ENCODE measurements at places on chromosomes 7 and 10.

- peak; percentile 63 for DNase-seq
These were observed 55.1 kb downstream of the CYCS start for GRCh38 chr7:25069900-25070443.

DNA sequence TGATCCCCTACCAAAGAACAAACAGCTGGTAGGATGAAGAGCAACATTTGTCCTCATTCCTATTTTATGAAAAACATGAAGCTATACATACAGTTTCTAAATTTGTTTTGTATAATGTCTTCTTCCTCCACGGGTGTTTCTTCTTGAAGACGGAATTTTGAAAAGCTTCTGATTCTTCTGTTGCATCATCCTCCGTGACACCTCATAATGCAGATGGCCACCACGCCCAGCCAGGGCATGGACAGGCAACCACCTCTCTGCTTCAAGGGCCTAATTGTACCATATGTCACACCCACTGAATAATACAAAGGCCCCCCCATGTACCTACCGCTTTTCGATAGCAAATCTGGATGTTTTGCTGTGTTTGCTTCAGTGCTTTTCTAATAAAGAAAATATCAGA lies at the start of gene SUN3:
TSS of gene SUN3 (minus strand) at position 170 of the 400 bp plus-strand sequence. CDS start at position 1, 169 bp downstream.
- DNase-seq = no peak

DNA sequence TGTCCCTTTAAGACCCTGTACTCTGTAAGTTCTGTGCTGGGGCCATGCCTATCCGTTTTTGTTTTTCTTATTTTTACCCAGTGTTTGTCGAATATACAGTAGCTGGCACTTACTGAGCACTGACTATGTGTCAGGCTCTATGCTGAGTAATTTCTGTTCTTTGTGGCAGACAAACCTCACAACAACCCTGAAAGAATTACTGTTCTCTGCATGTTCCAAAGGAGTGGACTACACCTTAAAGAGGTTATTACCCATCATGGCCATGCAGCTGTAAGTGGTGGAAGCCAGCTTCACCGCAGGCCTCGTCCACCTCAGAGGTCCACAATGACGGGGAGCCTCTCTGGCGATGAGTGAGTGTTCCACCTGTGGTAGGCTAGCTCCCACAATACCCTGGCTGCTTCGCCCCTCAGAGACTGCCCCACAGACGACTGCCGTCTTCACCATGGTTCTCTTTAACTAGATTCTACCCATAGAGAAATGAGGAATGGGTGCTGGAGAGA lies 30.1 kb upstream of the RBM20 start:
- DNase-seq = no peak

- no peak for DNase-seq
These were observed 444.2 kb upstream of the C7orf33 start for GRCh38 chr7:148146346-148146745.

GRCh38 chr10:120997313-120997712 lies 146.2 kb downstream of the WDR11 start:
- no peak for DNase-seq

- no peak for DNase-seq
These were observed 27.1 kb upstream of the CSGALNACT2 start for GRCh38 chr10:43111101-43111500.

DNA sequence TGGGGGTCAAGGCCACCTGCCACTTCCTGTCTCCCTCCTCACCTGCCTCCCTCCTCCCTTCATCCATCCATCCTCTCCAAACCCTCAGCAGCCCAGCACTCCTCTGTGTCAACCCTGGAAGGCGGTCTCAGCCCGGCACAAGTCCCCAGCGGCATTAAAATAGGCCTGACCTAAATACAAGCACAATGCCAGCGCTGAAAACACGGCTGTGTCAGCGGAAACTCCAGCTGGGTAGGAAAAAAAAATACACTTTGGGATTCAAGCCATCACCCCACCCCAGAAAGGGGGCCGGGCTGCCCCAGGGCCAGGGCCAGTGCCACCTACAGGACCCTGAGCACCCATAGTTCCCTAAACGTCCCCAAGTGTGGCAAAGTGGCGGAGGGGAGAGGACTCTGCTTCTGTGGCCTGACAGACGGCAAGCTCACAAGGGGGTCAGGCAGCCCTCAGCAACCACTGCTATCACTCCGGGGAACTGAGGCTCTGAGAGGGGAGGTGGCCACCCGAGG lies 22.7 kb upstream of the GTF2IRD1 start:
- no peak for DNase-seq

- DNase-seq = no peak
These were observed 10.6 kb downstream of the HACD1 start for GRCh38 chr10:17606547-17607040.

GRCh38 chr10:95308389-95309302 lies 17.8 kb upstream of the PDLIM1 start:
- DNase-seq = no peak

- no peak for DNase-seq
These were observed 223.7 kb downstream of the SNX10 start for GRCh38 chr7:26515314-26515842.

GRCh38 chr10:31647861-31648260 lies 280.8 kb downstream of the ARHGAP12 start:
- no peak for DNase-seq

GRCh38 chr10:74300666-74301065 lies 149.6 kb downstream of the ADK start:
- DNase-seq = no peak

- DNase-seq = peak; percentile 31
These were observed 1.9 kb downstream of the TTYH3 start for GRCh38 chr7:2633538-2634266.

DNA sequence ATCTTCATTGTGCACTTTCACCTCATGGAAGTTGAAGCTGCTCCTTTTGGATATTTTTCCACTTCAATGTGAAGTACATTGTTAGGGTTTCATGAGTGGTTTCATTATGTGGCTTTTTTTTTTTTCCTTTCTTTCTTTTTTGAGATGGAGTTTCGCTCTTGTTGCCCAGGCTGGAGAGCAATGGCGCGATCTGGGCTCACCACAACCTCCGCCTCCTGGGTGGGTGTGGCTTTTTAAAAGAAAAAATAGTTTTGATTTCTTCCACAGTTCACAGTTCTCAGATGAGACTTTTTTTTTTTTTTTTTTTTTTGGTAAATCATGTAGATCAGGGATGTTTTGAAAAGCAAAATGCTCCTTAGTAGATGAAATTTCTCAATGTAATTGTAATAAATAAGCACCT lies 652.3 kb upstream of the ANKRD30A start:
- DNase-seq = no peak

DNA sequence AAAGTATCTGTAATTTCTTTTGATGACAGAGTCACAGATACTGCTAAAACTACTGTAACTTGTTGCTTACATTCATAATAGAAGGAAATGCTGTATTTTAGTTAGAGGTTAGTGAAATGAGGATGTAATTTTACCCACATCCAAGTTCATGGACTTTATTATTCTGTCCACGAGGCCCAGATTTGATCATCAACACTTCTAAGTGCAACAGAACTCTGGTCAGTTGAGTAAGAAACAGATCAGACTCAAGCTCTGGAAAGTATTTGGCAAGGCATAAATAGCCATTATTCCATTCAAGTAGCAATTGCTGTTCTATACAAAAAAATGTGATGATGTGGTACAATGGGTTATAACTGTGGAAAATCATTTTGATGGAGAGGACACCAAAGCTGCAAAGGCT lies 22.3 kb downstream of the ACADSB start:
- DNase-seq = no peak

GRCh38 chr10:130360826-130361311 lies 224.7 kb downstream of the GLRX3 start:
- no peak for DNase-seq

DNA sequence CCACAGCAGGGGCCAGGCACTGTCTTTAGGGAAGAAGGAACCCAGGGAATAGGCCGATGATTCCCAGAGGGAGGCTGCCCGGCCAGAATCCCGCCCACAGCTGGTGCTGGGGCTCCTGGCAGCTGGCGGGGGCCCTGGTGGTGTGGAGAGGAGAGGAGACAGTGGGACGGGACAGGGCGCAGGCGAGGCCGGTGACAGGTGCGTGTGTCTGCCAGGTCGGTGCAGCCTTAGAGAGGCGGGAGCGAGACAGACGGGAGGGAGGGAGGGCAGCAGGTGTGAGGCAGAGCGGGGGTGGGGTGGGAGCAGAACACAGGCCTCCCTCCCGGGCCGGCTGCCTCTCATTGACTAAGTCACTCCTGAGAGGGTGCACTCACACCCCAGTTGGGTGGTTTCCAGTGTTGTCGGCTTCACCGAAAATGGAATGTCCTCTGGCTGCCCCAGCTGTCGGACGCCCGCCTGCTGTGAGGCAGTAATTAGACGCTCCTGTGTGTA lies 55.2 kb downstream of the ELFN1 start:
- no peak for DNase-seq

GRCh38 chr7:134051020-134051419 lies 76.1 kb upstream of the LRGUK start:
- no peak for DNase-seq

GRCh38 chr7:129210989-129211312 lies 13.9 kb upstream of the AHCYL2 start:
- DNase-seq = no peak

DNA sequence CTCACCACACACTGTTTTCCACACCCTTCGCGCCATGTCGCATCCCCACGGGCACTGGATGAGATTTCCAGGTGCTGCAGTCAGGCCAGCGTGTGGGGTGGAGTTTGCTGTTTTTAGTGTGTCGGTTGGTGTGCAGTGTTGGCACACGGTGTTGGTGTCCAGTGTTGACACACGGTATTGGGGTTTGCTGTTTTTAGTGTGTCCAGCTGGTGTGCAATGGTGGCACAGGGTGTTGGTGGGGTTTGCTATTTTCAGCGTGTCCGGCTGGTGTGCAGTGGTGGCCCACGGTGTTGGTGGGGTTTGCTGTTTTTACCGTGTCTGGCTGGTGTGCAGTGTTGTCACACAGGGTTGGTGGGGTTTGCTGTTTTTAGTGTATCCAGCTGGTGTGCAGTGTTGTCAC lies 20.1 kb upstream of the PRKAR1B start:
- DNase-seq = no peak

- no peak for DNase-seq
These were observed 37.9 kb downstream of the PPP2R2D start for GRCh38 chr10:131938681-131939080.

DNA sequence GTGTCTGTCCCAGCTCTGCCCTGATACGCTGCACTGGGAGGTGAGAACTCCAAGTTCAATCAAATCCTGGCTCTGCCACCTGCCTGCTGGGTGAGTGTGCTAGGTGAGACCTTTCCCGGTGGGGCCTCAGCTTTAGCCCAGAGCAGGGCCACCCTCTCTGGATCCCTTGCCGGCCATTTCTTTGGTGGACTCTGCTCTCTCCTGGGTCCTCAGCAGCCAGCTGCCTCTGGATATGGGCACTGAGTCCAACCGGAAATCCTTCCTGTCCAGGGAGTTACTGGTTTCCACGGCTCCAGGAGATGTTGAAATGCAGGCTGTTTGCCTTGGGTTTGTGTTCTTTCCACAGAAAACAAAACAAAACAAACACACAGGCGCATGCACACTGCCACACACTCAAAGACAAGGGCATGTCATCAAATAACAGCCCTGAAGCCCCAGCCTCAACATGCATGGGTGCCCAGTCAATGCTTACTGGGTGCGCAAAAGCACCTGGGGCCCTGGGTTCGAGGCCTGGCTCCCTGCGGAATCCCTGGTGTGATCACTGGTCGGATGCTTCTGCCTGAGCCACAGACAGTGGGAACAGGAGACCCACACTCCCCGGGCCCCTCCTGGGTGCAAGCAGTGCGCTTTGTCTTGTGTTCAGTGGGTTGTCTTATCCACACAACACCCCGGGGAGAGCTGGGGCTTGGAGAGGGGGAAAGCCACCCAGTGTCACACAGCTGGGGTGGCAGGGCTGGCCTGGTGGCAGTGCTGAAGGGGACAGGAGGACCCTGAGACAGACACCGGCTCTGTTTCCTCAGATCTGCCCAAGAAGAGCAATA lies 33.1 kb downstream of the PPIF start:
- no peak for DNase-seq
